ENCODE measurements at places on chromosomes 4 and X.
A peak's percentile ranks its signal among the peaks of the same experiment; 100 is the strongest.

GRCh38 chr4:169175476-169175875 is 95.3 kb downstream of the SH3RF1 start:
- DNase-seq: no peak

DNA sequence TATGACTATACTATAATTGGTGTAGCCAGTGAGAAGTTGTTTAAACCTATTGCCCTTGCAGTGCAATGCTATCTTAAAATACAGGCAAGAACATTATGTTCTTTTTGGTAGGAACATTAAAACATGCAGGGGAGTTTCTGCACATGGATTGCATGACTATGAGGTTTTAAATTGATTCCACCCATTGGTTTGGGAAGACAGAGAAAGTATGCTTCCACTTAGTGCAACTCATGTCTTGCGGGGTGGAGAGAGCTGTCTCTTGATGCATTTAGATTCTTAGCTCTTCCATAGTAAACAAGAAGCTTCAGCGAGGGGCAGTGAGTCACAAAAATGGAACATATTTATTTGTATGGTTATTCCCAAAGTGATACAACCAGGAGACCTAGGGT is 39.5 kb upstream of the RASL11B start:
- peak; percentile 66 for DNase-seq

DNA sequence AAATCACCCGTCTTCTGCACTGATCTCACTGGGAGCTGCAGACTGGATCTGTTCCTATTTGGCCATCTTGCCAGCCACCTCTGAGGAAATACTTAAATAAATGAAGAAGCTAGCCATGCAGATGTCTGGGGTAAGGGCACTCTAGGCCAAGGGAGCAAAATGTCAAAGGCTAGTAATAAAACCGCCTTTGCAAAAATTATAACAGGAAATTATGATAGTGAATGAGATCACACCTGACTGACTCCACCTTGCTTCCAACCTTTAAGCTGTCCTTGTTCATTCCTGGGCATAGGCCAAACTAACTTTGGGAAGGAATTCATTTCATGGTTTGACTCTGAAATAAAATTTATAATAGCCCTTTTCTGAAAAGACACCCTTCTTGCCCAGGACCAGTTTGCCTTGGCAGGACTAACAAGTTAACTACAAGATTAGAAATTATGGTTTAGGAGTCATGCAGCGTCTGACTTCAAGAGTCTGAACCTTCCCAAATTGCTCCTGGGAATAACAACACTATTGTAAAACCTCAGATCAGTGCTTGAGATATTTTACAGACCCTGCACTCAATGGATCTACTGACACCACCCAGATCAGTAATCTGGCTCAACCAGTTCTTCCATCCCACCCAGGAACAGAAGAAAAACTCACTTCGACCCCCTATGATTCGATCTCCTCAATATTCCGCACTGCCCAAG is 246.9 kb upstream of the HDX start:
- no peak for DNase-seq

GRCh38 chr4:174266416-174266815 is 17.1 kb downstream of the FBXO8 start:
- DNase-seq: no peak

GRCh38 chr4:52234561-52235440 is 183.7 kb downstream of the SPATA18 start:
- DNase-seq: peak; percentile 62

GRCh38 chr4:6178757-6179156 is 21.6 kb downstream of the JAKMIP1 start:
- DNase-seq: no peak

DNA sequence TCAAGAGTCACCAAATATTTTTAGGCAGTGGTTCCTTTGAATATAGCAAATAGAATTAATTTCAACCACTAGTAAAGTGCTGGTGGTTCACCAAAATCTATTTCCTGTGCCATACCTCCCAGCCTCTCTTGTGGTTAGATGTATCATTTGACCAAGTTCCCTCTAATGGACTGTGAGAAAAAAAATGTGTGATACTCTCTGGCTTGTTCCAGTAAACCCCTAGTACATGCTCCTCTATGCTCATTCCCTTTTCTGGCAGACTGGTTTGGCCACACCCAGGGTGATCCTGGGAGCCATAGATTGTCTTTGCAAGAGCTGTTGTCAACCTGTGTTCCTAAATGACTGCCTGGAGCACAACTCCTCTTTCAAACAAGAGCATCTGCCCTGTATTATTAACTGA is 109.5 kb downstream of the FRAS1 start:
- DNase-seq: no peak

GRCh38 chrX:70257423-70258288 is 2.3 kb downstream of the P2RY4 start:
- DNase-seq: no peak

- DNase-seq: peak; percentile 12
These were observed 4.4 kb upstream of the PRKX start for GRCh38 chrX:3717742-3718420.

- peak; percentile 54 for DNase-seq
These were observed 46.6 kb downstream of the MAP7D3 start for GRCh38 chrX:136204571-136204970.

DNA sequence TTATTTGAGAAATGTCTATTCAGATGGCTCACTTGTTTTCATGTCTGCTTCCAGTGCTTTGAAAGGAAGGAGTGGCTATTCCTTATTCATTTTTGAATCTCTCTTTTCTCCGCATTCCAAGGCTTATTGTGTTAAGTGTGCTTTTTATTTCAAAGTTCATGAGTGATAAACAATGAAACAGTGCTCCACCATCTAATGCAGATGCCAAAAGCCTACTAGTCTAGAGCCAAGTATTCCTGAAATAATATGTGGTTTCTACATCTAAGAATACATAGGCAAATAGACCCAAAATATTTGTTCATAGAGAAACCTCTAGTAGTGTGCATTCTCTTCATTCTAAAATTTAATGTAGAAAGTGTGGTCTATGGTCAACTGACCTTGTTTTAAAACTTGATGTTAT is 187.3 kb downstream of the GABRB1 start:
- peak; percentile 14 for DNase-seq

GRCh38 chrX:19829814-19830213 is 57.6 kb downstream of the SH3KBP1 start:
- no peak for DNase-seq

GRCh38 chr4:30720661-30721184 is 554 bp downstream of the PCDH7 start:
- DNase-seq: peak; percentile 23

- no peak for DNase-seq
These were observed 7.3 kb upstream of the ARHGAP10 start for GRCh38 chr4:147724468-147725201.

DNA sequence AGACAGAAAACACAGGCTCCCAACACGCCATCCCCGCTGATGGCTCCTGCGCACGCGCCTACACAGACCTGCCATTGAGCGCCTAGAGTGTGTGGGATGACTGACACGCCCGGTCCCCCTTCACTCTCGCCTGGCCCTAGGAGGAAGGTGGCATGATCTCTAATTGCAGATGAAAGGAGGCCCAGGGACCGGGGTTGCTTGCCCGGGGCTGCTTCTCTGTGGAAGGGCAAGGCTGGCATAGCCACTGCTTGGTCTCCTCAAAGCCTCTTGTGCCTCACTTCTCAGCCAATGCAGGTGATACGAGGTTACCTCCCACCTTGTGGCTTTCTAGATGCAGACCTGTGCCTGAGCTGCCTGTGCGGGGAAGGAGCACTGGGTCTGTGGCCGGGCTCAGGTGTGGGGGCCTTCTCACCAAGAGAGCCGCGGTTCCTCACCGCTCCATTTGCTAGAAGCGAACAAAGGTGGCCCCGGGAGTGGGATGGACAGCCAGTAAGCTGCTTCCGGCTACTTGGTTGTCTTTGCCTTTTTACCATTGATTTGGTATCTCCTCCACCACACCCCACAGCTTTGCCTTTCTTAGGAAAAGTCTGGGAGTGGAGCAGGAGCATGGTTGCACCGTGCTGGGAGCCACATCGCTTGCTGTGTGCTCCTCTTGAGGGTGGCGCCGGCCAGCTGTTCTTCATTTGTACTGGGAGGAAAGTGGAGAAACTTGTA is 47.0 kb downstream of the TBC1D14 start:
- DNase-seq: no peak

GRCh38 chr4:42736527-42737195 is 79.8 kb upstream of the ATP8A1 start:
- DNase-seq: no peak
